ENCODE measurements at places on chromosomes 3 and 15. TPM values are rescaled to one million over a fixed set of nuclear protein-coding genes. Genes with fewer than 3 reads are reported as not detected.
A peak's percentile ranks its signal among the peaks of the same experiment; 100 is the strongest.

DNA sequence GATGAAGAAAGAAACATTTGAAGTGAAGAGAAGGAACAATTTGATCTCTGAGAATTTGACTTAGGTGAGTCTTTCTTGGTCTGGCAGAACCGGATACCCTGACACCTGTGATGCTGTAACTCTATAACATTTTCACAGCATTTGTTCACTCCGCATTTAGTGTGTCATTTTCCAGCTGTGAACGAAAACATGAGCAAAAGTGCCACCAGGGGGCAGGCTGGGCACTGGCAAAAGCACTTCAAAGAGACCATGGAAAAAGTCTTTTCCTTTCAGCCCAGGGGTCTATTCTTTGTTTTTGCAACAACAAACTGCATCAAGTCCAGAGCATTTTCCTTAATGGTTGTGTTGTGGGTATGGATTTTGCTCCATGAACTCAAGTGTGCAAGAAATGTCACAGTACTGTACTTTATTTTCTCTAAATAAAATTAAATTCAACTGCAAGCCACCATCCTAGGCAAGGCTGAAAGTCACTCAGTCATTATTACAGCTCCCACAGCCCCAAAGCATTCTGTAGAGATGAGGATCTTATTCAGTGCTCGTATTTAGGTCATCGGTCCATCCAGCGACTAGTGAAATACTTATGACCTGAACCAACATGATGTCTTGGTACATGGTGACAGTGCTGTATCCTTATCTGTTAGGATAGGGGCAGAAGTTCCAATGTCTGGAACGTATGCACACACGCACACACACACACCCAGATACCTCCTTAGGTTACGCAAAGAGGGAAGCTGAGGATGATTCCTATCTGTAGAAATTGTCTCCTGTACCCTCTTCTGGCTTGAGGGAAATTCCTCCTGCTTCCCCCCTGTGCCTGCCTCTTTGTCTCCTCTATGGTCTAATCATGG, 125.5 kb downstream of the GADL1 start:
- H3K27me3 ChIP-seq, result peaks cover 1% of the 10 kb centered on the region
- no peak overlapping the region for H3K4me3 ChIP-seq
- H3K4me1 ChIP-seq, result no peaks in the 10 kb centered on the region
- no peaks in the 10 kb centered on the region for H3K36me3 ChIP-seq
- H3K27ac ChIP-seq, result no peak overlapping the region

ZNF80 gene
- total RNA-seq, result 1.7 TPM

DNA sequence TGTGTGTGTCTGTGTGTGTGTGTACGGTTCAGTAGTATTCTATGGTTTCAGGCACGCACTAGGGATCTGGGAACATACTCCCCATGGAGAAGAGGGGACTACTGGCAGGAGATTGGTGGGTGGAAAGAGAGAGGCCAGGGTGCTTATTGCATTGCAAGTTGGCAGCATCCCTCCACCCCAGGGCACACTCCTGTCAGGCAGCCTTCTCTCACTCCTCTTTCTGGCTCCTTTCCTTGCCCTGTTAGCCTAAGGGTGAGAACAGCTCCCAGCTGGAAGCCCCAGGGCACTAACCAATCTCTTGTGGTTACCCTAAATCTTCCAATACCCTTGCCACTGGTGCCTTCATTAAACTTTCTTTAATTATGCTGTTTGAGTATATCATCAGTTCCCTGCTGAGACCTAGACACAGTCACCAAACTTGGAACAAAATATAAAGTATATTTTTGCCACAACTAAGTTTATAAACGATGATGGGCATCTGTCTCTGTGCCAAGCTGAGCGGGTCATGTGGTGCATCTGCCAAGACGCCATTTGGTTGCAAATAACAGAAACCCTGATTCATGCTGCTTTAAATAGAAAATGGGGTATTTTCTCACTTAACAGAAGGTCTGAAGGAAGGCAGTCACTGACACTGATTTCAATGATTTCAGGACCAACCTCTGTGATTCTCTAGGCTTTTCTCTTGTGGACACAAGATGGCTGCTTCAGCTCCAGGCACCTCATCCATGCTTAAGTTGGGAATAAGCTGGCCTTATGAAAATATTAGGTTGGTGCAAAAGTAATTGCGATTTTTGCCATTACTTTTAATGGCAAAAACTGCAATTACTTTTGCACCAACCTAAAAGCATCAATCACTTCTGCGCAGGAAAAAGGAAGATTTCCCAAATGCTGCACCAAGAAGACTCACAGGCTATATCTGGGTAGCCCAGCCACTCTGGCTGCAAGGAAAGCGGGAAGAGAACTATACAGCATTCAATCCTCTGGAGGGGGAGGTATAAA, 476.9 kb upstream of the PROK2 start:
- H3K4me3 ChIP-seq, result no peak overlapping the region
- H3K27ac ChIP-seq, result no peak overlapping the region
- no peaks in the 10 kb centered on the region for H3K36me3 ChIP-seq
- peaks cover 34% of the 10 kb centered on the region for H3K4me1 ChIP-seq

THBS1 gene
- total RNA-seq, result 9.2 TPM

GRCh38 chr3:32428092-32429068, 36.7 kb downstream of the CMTM7 start:
- peak overlapping the region; percentile 93 for H3K27ac ChIP-seq
- DNase-seq, result peak; percentile 49

- H3K27me3 ChIP-seq, result no peaks in the 10 kb centered on the region
- H3K4me3 ChIP-seq, result no peak overlapping the region
- no peaks in the 10 kb centered on the region for H3K36me3 ChIP-seq
- no peak for DNase-seq
These were observed 113.4 kb downstream of the ASB7 start for GRCh38 chr15:100715571-100716455.

DNA sequence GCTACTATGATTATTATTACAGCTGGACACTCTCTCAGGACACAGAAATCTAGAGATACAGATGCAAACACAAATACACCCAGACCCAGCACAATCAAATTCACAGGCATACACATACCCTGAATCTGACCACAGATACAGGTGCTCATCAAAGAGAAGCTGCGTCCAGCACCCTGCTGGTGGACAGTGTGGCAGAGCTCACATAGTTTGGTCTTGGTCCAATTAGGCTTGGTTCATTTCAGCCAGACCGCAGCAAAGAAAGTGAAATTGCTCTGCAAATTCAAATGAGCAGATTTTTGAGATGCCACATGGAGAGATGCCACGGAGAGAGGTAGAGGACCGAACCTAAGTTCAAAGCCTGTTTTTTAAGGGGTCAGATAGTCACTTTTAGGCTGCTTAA, 55.6 kb downstream of the ANAPC13 start:
- H3K4me1 ChIP-seq, result no peaks in the 10 kb centered on the region
- DNase-seq, result no peak
- H3K27me3 ChIP-seq, result peaks cover 6% of the 10 kb centered on the region
- H3K4me3 ChIP-seq, result no peak overlapping the region
- H3K27ac ChIP-seq, result no peak overlapping the region

HEXA gene
- 88.1 TPM for total RNA-seq

DNA sequence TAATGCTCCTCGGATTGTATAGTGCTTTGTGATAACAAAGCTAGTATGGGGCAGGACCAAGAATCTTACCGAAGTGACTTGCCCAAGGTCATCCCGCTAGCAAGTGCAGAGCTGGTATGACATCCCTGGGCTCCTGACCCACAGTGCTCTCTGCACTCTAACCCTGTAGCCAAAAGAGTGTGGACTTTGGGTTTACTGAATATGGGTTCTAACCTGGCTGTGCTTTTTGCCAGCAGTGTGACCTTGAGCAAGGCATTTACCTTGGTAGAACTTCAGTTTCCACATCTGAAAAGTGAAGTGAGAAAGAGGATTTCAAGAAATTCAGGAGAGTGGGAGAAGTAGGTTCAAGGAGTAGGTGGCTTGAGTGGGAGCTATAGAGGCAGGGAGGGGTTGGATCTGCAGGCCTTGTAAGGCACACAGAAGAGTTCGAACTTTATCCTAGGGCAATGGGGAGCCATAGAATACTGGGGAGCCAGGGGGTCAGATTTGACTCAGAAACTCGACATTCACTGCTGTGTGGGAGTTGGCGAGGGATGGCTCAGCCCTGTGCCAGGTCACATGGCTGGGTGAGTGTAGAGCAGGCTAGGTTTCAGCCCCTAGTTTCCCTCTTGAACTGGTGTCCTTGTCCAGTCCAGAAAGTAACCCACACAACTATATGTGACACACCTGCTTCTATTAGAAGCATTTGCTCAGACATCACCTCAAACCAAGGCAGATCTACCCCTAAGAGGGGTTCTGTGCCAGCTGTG, 91.9 kb downstream of the RPLP1 start:
- no peaks in the 10 kb centered on the region for H3K27me3 ChIP-seq
- no peaks in the 10 kb centered on the region for H3K36me3 ChIP-seq
- no peak overlapping the region for H3K27ac ChIP-seq
- no peaks in the 10 kb centered on the region for H3K4me1 ChIP-seq
- DNase-seq, result no peak

GRCh38 chr3:180058238-180058637, 21.5 kb upstream of the PEX5L start:
- H3K27ac ChIP-seq, result no peak overlapping the region
- H3K27me3 ChIP-seq, result no peaks in the 10 kb centered on the region
- no peak overlapping the region for H3K4me3 ChIP-seq
- H3K4me1 ChIP-seq, result no peaks in the 10 kb centered on the region
- no peaks in the 10 kb centered on the region for H3K36me3 ChIP-seq

DNA sequence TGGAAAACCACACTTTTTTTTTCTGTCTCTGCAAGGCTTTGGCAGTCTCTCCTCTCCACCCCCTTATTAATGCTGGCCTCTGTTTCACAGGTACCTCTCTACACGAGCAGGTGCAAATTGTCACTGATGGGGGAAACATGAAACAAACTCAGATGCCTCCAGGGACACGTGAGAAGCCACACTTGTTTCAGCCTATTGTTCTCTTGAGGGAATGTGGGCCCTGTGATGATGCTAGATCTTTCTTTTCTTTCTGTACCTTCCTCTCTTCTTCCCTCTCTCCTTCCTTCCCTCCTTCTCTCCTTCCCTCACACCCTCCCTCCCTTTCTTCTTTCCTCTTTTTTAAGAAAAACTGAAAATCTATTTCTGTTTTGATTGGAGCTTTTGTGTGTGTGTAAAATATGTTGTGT, 5.7 kb upstream of the BLM start:
- no peaks in the 10 kb centered on the region for H3K36me3 ChIP-seq
- no peak overlapping the region for H3K27ac ChIP-seq
- peaks cover 3% of the 10 kb centered on the region for H3K4me1 ChIP-seq
- no peaks in the 10 kb centered on the region for H3K27me3 ChIP-seq

GRCh38 chr3:4290272-4290893, 12.8 kb upstream of the SETMAR start:
- no peak for DNase-seq
- no peaks in the 10 kb centered on the region for H3K4me1 ChIP-seq
- no peaks in the 10 kb centered on the region for H3K36me3 ChIP-seq
- peaks cover 1% of the 10 kb centered on the region for H3K27me3 ChIP-seq

GRCh38 chr3:106326941-106327695, 458.3 kb upstream of the CBLB start:
- H3K27ac ChIP-seq, result no peak overlapping the region
- H3K27me3 ChIP-seq, result no peaks in the 10 kb centered on the region
- H3K4me1 ChIP-seq, result no peaks in the 10 kb centered on the region
- H3K36me3 ChIP-seq, result no peaks in the 10 kb centered on the region

SLC12A8 gene
- total RNA-seq, result not detected

HYAL2 gene
- total RNA-seq, result 1.5 TPM

GRCh38 chr3:177538048-177538749, 340.9 kb upstream of the TBL1XR1 start:
- H3K4me1 ChIP-seq, result peaks cover 25% of the 10 kb centered on the region
- DNase-seq, result no peak
- peak overlapping the region; percentile 44 for H3K27ac ChIP-seq

RPS17 gene
- total RNA-seq, result 1,792 TPM

MAP6D1 gene
- total RNA-seq, result 1.9 TPM

- no peak overlapping the region for H3K27ac ChIP-seq
- no peaks in the 10 kb centered on the region for H3K27me3 ChIP-seq
- peaks cover 48% of the 10 kb centered on the region for H3K36me3 ChIP-seq
These were observed 8.2 kb upstream of the TIMMDC1 start for GRCh38 chr3:119490153-119490552.

DNA sequence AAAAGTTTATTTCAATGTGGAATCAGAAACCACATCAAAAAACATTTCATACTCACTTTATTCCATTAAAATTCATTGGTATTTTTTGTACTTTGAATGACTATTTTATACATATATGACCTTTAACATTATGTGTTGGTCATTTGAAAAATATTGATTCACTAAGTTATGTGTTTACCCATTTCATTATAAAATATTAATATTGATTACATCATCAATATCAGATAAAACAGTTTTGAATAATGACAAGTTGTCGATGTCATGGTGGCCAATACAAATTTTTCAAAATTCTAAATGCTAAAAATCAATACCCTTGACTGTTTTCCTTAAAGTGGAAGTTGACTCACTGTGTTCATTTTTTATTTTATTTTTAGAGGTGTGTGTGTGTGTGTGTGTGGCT, 239.7 kb upstream of the ROBO1 start:
- H3K4me1 ChIP-seq, result no peaks in the 10 kb centered on the region
- no peak for DNase-seq
- no peak overlapping the region for H3K4me3 ChIP-seq
- H3K36me3 ChIP-seq, result no peaks in the 10 kb centered on the region
- H3K27me3 ChIP-seq, result no peaks in the 10 kb centered on the region

DNA sequence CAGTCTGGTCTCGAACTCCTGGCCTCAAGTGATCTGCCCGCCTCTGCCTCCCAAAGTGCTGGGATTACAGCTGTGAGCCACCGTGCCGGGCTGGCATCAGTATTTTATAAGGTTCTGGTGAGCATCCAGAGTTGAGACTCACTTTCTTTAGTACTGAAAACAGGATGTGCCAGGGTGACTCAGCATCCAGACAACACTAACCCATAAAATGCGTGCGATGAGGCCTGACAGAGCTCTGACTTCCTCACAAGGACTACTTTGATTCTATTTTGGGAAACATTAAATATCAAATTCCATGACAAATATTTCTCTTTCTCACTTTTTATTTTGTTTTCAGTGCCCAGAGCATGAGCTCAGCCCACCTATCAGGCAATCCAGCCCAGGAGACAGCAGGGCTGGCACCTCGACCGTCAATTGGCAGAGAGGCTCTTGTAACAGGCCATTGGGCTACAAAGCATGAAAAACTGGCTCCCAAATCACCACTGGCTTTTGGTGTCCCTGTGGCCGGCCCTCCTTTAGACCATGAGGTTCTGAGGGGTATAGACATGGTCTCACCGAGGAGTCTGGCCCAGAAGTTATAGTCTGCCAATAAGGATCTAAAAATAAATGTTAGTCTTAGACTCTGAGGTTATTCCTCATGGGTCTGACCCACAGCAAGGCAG, 75.0 kb downstream of the FEM1B start:
- H3K27me3 ChIP-seq, result no peaks in the 10 kb centered on the region
- no peaks in the 10 kb centered on the region for H3K4me1 ChIP-seq
- no peak overlapping the region for H3K4me3 ChIP-seq
- no peak overlapping the region for H3K27ac ChIP-seq
- no peak for DNase-seq

C3orf62 gene
- 12.4 TPM for total RNA-seq

DNA sequence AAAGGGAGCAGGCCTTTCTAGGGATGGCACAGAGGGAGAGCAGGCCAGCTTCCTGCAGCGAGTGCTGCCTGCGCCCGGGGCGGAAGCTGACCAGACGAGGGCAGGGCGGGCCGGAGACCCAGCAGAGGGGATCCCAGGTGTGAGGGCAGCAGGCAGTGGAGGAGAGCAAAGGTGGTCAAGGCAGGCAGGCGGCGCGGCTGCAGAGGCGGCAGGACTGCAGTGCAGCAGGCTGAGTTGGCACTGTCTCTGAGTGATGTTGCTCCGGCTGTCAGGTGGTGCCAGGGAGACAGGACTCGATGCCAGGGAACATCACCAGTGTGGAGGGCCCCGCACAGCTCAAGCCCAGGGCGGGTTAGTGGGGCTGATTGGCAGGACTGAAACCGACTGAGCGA, 22.3 kb upstream of the PLXNA1 start:
- H3K27ac ChIP-seq, result no peak overlapping the region
- H3K4me1 ChIP-seq, result no peaks in the 10 kb centered on the region
- H3K4me3 ChIP-seq, result no peak overlapping the region
- no peaks in the 10 kb centered on the region for H3K27me3 ChIP-seq

FAM107A gene
- not detected for total RNA-seq
